ENCODE measurements at places on chromosomes 3 and 15.

DNA sequence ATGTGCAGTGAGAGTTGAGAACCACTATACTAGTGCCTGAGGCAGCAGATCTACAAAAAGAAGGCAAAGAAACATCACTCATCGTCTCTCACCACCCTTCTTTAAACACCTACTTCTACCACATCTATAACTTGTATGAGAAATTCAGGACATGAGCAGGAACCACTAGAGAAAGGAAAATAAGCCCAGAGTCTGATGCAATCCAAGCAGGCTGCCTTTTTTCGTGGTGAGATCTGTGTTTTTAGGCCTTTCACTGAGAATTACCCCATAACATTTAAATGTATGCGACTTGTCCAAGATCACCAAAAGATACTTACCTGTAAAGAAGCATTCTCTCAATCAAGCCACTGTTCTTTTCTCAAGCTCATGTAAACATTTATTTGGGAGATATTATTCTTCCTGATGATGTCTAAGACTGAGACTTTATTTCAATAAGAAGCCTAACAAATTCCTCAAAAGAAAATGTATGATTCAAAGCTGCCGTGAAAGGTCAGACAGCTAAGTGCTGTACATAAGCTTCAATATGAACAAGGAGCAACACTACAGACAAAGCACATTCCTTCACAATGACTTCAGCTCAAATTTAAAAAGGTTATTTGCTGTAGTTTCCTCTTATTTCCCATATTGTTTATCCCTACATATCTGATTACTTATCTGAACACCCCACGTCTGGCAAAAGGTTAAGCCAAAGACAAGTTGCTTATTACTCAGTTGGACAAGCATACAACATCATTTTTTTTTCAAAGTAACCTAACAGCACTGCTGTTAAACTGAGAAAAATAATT, 16.5 kb downstream of the SPICE1 start:
- DNase-seq: no peak

GRCh38 chr3:187369089-187369447, 883 bp downstream of the RTP4 start:
- DNase-seq: no peak

DNA sequence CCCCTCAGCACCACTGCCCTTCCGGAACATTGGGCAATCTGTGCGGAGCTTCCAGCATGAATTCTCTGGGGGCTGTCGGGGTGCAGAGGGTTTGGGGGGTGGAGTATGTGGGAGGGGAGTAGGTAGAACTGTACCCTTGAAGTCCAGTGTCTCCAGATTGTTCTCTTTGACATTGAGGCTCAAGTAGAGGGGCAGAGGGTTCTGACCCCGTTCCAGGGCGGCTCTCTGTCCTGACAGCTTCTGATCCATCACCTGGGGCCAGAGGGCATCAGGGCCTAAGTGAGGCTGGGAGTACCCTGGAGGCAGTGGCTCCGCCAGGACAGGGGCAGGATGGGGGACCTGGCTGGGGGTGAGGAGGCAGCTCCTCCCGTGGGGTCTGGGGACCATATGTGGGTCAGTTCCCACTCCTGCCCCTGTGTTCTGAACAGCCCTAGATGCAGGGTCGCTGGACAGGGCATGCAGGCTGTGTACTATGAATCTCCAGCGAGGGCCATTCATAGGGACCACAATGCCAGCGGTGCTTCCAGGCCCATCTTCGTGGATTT, 22.1 kb downstream of the PLA2G4D start:
- DNase-seq: no peak

DNA sequence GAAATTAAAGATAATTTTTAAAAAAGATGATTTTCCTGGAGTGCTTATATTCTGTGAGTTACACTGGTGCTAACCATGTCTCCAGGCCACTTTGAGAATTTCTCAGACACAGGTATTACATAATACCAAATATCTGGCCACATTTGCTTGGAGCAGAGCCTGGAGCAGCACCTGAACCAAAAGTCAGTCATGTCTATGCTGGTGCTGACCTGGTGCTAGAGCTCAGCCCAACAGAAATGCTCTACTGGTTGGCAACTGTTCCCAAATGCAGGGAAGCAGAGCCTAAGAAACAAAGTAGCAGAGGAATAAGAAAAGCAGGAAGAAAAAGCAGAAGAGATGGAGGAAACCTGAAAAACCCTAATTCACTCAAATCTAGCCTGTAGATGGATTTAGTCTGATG, 135.7 kb upstream of the SLC7A14 start:
- DNase-seq: no peak

DNA sequence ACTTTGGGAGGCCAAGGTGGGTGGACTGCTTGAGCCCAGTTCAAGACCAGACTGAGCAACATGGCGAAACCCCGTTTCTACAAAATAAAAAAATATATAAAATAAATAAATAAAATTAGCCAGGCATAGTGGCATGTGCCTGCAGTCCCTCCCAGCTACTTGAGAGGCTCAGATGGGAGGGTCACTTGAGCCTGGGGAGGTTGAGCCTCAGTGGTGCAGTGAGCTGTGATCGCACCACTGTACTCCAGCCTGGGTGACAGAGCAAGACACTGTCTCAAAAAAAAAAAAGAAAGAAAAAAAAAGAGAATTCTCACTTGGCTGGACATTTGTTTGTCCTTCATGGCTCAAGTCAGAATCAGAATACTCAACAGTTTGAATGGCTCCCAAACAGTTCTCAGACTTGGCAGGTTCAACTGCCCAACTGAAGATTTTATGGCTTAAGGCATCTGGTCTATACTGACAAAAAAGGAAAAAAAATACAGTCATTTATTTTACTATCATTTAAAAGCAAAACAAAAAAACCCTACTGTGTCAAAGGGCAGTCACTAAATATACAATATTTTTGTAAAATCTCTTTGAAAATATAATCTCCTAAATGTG, 106.6 kb downstream of the FBXL22 start:
- no peak for DNase-seq

- DNase-seq: no peak
These were observed 9.8 kb upstream of the SLC9C1 start for GRCh38 chr3:112303764-112304325.

DNA sequence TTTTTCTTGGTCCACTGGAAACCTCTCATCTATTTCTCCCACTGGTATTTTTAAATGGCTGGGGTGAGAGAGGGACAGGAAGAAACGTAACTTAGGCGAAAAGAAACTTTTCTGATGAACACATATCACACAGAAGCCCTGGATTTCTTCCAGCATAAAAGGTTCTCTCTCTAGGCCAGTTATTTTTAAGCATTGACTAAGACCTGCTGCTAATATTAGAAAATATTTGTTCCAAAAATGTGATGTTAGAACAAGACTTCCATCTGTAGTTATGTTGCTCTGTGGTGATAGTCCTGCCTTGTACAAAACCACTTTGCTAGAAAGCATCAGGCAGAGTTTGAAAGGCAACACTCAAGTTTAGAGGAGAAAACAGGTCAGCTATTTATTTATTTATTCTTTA, 537.7 kb downstream of the MCTP2 start:
- no peak for DNase-seq

- DNase-seq: no peak
These were observed 91.5 kb upstream of the C3orf80 start for GRCh38 chr3:160133757-160134156.

GRCh38 chr3:156455839-156456238, 99.1 kb downstream of the SSR3 start:
- no peak for DNase-seq

GRCh38 chr15:81338170-81339007, 14.4 kb upstream of the STARD5 start:
- DNase-seq: no peak

DNA sequence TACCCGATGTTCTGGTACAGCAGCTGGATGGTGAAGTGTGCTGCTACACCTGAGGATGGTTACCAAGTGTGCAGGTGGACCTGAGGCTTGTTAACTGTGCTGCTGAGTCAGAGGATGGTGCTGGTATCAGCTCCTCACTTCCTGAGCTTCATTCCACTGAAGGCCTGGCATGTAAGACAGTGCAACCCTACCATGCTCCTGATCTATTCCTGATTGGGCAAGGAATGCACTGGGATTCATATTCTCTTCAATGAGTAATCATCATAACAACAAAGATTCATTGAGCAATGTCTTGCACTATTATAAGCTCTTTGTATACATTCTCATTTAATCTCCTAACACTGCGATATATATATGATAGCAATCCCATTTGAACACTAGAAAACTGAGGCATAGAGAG, 62.9 kb upstream of the THSD4 start:
- DNase-seq: no peak

DNA sequence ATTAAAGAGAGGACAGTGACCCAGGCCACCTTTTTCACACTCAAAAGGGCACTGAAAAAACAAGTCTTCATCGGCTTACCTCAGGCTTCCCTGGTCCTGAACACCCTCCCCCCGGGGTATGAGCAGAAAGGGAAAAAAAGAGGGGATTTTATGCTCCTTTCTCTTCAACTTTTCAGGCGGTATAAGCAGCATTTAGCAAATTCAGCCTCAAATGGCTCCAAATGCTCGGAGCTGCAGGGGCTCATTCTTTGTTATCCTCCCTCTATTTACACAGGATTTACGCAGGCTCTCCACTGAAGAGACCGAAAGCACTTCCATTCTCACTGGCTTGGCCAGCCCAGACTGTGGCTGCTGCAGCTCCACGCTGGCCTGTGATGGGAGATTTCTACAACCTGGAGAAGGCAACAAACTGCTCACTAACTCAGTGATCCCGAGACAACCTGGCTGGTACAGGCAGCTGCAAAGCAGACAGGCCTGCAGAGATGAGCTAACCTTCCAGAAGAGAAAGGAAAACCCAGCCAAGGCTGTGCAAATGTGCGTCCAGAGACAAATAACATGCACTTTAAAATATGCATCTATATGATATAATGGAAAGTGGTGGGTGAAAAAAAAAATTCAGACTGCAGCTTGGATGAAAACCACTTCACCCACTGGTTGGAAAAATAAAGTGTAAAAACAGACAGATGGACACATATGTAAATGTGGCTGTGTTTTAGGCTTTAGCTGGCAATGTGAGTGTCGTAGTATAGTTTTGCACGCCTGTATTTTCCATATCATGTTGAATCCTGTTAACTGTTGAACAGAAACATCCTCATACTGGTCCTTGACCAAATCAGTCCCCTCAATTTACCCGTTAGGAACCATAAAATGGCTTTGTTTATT, 54.2 kb downstream of the MEIS2 start:
- DNase-seq: peak; percentile 4

- no peak for DNase-seq
These were observed 15.1 kb downstream of the CMTM7 start for GRCh38 chr3:32406486-32407408.

GRCh38 chr15:63043335-63044076, 959 bp downstream of the TPM1 start:
- DNase-seq: no peak

DNA sequence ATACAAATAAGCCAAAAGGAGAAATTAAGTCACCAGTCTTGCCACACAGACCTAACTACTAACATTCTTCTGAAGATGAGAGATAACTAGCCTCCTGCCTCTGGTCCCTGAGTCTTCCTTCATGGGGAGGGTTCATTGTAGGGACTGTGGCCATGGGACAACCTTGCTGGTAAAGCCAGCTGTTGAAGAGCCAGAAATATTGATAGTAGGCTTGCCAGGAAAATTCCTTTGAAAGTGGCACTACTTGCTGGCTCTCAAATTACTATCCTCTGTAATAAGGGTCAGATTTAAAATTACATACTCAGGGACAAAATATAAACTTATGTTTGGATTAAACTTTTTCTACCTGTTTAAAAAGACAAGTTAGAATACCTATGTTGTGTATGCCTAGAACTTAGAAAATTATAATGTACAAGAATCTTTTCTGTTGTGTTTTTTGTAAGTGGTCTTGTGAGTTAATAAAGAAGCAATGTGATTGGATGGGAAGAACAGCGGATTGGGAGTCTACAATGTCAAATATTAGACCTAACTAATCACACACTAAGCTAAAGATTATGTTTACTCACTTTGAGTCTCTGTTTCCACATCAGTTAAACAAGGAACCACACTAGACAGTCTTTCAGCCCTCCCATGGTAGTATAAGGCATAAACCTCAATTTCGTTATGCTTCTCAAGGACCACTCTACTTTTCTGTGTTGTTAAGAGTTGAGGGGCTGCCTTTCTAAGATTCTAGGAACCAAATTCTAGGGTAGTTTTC, 60.0 kb upstream of the TRIM71 start:
- DNase-seq: no peak

- peak; percentile 38 for DNase-seq
These were observed 138.0 kb downstream of the FBN1 start for GRCh38 chr15:48507416-48508065.

DNA sequence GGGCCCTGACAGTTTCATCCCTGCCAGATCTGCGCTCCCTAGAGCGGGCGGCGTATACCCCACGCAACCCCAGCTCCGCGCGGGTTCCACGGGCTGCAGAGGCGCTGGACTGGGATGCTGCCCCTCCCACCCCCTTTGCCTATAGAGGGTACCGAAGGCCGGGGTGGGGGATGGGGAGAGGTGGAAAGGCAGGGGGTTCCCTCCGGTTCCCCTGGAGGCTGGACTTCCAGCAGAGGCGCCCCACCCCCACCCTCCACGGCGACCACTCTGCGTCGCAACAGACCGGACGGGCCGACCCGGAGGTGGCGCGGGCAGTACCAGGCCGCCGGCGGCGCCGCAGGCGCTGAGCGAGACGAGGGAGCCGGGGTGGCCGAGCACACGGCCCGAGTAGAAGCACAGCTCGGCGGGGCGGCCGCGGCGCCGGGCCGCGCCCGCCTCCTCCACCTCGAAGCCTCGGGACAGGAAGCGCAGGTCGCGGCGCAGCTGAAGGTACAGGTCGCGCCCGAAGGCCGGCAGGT, 995 bp downstream of the ADAMTS17 start:
- DNase-seq: peak; percentile 20

- peak; percentile 42 for DNase-seq
These were observed 113.7 kb upstream of the GOLGA8J start for GRCh38 chr15:29968895-29969561.

GRCh38 chr3:66642019-66642418, 141.2 kb upstream of the LRIG1 start:
- DNase-seq: no peak

GRCh38 chr15:32729700-32730395, 12.0 kb downstream of the GREM1 start:
- no peak for DNase-seq

- DNase-seq: no peak
These were observed 588 bp upstream of the VIPR1 start for GRCh38 chr3:42501681-42502428.

DNA sequence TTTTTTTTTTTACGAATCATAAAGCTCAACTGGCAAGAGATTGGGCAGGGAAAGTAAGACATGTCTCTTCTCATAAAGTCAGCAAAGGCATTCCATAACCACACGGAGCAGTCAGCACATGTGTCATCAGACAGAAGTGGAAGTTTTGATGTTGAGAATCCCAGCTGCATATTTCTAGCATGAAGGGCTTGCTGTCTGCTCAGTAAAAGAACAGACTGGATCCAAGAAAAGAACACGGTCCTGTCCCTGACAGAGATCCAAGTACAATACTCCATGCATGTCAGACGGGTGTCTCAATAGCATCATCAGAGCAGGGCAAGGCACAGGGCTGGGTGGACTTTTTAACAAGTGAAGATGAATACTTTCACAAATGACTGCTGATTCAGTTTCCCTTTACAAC, 38.2 kb downstream of the ABI3BP start:
- no peak for DNase-seq

DNA sequence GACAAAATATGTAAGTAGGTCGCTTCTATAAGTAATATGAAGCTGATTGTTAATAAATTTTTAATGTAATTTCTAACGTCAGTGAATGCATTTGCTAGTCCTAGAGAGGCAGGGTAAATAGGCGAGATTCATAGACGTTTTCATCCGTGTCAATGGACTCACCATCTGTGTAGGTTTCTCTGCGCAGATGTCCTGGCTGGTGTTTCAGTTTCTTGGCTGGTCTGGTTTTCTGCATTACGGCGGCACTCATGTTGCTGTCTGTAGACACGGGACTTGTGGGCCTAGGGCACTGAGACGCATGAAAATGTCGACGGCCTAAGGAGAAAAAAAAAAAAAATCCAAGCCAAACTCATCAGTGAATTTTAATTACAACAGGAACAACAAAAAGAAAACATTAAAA, 1153.3 kb downstream of the ROBO1 start:
- no peak for DNase-seq

All from HEK293T (cell line).